Kidney glomerular epithelial cell (primary cell): ENCODE measurements at places on chromosomes 6 and 20.

DNA sequence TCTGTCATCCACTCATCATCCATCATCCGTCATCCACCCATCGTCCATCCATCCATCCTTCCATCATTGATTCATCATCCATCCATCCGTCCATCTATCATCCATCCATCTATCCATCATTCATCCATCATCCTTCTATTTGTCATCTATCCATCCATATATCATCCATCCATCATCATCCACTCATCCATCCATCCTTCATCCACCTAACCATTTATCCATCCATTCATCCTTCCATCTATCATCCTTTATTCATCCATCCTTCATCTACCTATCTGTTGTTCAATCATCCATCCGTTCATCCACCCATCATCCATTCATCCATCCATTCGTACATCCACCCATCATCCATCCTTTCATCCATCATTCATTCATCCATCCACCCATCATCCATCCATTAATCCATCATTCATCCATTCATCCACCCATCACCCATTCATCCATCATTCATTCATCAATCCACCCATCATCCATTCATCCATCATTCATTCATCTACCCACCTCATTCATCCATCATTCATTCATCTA, 266.4 kb downstream of the CDH4 start:
- DNase-seq: no peak

GRCh38 chr6:35310265-35310831, 12.7 kb downstream of the DEF6 start:
- DNase-seq: no peak

GRCh38 chr6:1103945-1104623, 207.8 kb upstream of the FOXQ1 start:
- DNase-seq: no peak

DNA sequence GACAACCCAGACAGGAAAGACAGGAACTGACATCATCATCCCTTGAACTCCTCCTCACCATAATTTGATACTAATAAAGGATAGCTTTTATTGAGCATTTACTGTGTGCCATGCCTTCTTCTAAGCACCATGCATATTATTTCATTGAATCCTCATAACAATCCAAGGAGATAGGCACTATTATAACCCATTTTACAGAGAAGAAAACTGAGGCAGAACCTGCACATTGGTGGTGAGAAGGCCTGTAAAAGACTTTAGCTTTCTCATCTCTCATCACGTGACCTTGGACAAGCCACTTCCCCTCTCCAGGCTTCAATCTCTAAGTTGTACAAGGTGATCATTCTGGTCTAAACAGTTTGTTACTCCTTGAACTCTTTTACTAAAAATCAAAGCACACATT, 34.5 kb upstream of the PREX1 start:
- no peak for DNase-seq

- DNase-seq: peak; percentile 38
Measured at GRCh38 chr20:38222231-38222922, 38.2 kb downstream of the KIAA1755 start.

GRCh38 chr6:139647016-139647415, 272.6 kb upstream of the CITED2 start:
- DNase-seq: no peak

GRCh38 chr20:51412333-51412871, 130.1 kb downstream of the NFATC2 start:
- no peak for DNase-seq

GRCh38 chr6:35640017-35640664, 48.6 kb downstream of the FKBP5 start:
- no peak for DNase-seq

DNA sequence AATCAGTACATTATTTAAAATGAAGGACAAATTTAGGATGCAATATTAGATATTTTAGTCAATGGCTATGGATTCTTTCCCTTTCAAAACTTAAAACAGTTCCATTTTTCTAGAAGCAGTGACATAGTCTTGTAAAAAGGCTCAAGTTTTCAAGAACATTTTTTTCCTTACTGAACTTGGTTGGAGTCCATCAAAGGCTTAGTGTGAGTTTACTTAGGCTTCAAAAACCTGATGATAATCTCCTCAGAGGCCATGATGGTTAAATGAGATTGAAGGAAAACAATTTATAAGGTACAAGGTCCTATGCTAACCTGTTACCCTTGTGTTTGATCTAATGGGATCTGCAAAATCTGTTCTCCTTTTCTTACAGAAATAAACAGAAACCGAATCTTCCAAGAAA, 531.8 kb downstream of the UTRN start:
- no peak for DNase-seq

- no peak for DNase-seq
Measured at GRCh38 chr20:54221996-54222890, 14.4 kb downstream of the PFDN4 start.

GRCh38 chr6:143333081-143333480, 117.4 kb downstream of the ADAT2 start:
- DNase-seq: no peak

DNA sequence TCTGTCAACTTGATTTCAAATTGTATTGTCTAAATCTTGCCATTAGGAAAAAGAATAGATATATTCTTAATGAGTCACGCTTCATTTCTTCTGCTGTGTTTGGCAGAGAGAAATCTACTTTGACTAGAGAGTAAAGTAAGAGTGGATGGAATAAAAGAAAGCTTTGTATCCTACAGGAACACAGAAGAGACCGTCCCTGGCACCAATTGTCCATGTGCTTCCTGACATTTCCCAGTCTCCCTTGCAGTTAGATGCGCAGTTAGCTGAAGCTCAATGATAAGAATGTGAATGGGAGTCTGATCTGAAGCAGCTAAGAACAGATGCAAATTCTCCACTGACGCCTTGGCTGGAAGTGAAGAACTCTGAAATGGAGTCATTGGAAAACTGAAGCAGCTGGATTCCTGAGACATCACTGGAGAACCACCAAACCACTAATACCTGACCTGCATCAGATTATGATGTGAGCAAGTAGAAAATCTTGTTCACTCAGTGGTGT, 528.2 kb upstream of the MARCKS start:
- DNase-seq: no peak

GRCh38 chr6:25714765-25715164, 39.8 kb upstream of the SLC17A4 start:
- DNase-seq: no peak

GRCh38 chr20:50468378-50468798, 41.8 kb upstream of the PTPN1 start:
- DNase-seq: no peak

GRCh38 chr20:46566125-46566524, 15.7 kb upstream of the OCSTAMP start:
- no peak for DNase-seq
